ENCODE measurements at places on chromosomes 1 and 21.

GRCh38 chr1:66433611-66434010, 100.3 kb upstream of the SGIP1 start:
- DNase-seq = no peak

DNA sequence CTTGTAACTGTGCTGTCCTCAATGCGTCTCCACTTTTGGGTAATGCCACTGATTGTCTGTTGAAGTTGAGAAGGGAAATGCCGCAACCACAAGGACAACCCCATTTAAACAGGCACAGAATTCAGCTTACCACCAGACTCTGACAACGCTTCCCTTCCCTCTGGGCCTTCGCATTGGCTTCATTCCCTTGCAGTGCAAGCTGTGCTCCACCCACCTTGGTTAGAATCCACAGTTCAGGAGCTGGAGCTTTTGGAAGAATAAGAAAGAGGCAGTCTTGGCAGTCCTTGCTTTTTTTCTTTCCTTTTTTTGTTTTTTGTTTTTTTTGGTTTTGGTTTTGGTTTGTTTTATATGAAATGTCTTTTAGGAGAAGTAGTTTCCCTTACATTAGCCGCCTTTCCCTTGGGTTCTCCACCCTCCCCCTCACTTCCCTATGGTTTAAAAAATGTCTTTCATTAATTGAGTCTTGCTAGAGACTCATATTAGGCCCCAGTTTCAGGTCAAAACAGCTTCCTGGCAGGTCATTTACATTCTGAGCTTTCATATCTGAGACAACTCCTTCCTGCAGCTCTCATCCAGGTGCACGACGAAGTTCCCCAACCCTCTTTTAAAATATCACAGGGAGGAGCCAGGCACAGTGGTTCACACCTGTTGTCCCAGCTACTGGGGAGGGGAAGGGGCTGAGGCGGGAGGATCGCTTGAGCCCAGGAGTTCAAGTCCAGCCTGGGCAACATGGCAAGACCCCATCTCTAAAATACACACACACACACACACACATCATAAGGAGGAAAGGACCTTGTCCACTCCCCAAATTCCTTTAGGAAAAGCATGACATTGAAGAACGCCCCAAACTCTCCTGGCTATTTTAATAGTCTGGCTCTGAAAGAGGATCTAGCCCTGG, 20.7 kb upstream of the LAX1 start:
- peak; percentile 22 for DNase-seq

DNA sequence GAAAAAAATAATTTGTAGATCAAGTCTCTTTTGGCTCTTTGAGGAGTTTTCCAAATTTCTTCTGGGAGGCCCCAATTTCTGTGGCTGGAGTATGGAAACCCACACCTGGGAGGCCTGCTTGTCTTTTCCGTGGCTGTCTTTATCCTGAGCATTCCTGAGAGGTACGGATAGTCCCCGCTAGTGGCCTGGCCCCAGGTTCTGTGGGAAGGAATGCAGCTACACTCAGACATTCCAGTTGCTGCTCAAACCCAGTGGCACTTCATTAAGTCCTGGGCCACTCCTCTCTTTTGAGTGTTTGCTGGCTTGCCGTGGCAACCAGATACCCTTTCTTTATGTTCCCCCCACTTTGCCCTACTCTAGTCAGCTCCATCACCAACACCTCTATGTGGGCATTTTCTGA, 310.4 kb downstream of the ASTN1 start:
- DNase-seq = no peak

GRCh38 chr1:119079881-119080280, 60.6 kb downstream of the WARS2 start:
- no peak for DNase-seq

DNA sequence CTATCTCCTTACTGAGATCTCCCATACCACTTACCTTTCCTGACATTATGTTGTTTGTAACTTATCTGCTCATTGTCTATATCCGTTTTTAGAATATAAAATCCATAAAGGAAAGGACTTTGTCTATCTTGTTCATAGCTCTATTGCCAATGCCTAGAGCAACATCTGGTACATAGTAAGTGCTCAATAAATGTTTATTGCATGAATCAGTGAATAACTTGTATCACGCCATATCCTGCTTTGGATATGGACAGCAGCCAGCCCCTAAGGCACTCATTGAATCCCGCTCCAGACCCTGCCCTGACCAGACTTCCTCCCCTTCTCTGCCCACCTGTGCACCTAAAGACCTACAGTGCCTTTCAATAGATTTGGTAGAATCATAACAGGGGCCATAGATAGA, 298.1 kb upstream of the PLXNA2 start:
- DNase-seq = no peak

DNA sequence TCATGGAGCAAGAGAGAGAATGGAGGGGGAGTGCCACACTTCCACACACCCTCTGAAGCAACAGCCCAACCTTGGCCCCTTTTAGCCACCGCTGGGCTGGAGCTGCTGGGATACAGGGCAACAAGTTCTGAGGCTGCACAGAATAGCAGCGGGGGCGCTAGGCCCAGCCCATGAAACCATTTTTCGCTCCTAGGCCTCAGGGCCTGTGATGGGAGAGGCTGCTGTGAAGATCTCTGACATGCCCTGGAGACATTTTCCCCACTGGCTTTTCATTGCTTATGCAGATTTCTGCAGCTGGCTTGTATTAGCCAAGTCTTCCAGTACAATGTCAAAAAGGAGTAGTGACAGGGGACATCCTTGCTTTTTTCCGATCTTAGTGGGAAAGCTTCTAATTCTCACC, 202.3 kb upstream of the B3GALT2 start:
- DNase-seq = no peak

DNA sequence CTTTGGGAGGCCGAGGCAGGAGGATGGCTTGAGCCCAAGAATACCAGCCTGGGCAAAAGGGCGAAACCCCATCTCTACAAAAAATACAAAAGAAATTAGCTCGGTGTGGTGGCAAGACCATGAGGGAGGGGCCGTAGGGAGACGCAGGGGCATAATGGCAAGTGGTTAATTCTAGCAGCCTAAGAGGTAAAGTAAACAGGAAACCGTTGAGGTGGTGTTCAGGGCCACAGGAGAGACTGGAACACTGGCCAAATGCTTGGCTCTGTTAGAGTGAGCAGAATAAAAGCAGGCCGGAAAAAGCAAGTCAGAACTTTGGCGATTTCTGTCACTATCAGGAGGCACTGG, 89.2 kb downstream of the RIPK4 start:
- DNase-seq = no peak
